ENCODE measurements at places on chromosomes 7 and 10. TPM values are rescaled to one million over a fixed set of nuclear protein-coding genes. Genes with fewer than 3 reads are reported as not detected.

LRIT1 gene
- not detected for total RNA-seq

RHOBTB1 gene
- total RNA-seq: 0.28 TPM

BAIAP2L1 gene
- total RNA-seq: 1.5 TPM

HTR7 gene
- total RNA-seq: not detected

RALA gene
- total RNA-seq: 24.4 TPM

All from T-cell (primary cell).